ENCODE measurements at places on chromosomes 5 and 9.

- no peak overlapping the region for H3K27ac ChIP-seq
- no peak for DNase-seq
- H3K4me3 ChIP-seq = no peak overlapping the region
- H3K4me1 ChIP-seq = no peaks in the 10 kb centered on the region
- H3K27me3 ChIP-seq = no peaks in the 10 kb centered on the region
Measured at GRCh38 chr5:29276371-29276770, 1917.1 kb upstream of the CDH6 start.

DNA sequence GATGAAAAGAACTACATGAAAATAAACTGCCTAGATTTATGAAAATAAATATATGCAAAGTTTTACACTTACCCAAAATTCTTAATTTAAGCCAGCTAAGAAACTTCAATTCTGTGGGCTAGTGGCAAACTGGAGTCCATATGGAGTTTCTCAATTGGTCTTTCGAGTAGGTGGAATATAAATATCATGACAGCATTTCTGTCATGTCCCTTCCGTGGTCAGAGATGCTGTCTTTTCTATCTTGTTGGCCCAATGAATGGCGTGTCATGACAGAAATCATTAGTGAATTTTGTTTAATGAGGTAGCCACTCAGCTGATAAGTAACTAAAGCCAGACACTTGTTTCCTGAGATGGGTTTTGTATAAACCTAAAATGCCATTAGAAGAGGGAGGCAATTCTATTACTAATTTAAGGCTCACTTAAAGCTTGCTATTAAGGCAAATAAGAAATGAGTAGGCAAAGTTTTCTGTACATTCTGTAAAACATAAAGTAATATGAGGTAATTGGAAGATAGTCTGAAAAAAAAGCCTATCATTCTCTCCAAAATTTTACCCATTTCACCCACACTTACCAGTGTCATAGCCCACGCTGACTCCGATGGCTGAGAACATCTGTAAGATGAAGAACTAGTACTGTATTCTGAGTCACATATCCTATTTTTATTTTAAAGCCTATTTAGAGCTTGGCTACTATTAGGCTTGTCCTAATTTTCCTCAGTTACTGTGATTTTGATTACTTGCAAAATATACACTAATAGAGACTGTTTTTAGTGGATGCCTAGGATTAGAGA is 419.3 kb upstream of the MEF2C start:
- H3K36me3 ChIP-seq = no peaks in the 10 kb centered on the region
- no peak overlapping the region for H3K27ac ChIP-seq
- no peaks in the 10 kb centered on the region for H3K4me1 ChIP-seq
- no peak overlapping the region for H3K4me3 ChIP-seq

DNA sequence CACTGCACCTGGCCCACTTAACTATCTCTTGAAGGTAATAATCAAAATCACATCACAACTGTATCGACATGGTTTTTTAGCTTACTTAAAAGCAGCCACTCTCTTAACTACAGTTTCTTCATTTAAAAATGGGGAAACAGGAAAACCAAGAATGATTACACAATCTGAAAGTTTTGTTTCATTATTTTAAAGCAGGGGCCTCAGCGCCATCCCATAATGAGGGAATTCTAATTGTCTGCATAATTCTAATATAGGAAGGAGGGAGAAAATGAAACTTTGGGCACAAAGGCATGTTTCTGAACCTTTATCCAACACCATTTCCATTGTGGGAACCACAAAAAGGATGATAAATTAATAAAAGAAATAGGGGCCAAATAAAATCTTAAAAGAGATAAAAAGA is 7.6 kb downstream of the HACD4 start:
- H3K4me1 ChIP-seq = no peaks in the 10 kb centered on the region
- H3K27ac ChIP-seq = no peak overlapping the region
- no peaks in the 10 kb centered on the region for H3K36me3 ChIP-seq
- DNase-seq = no peak
- no peaks in the 10 kb centered on the region for H3K27me3 ChIP-seq
- no peak overlapping the region for H3K4me3 ChIP-seq

GRCh38 chr5:146560205-146560812 is 44.3 kb upstream of the GPR151 start:
- H3K4me1 ChIP-seq = no peaks in the 10 kb centered on the region
- no peak overlapping the region for H3K27ac ChIP-seq
- no peak for DNase-seq
- H3K27me3 ChIP-seq = no peaks in the 10 kb centered on the region
- H3K4me3 ChIP-seq = no peak overlapping the region
- H3K36me3 ChIP-seq = no peaks in the 10 kb centered on the region

- no peaks in the 10 kb centered on the region for H3K4me1 ChIP-seq
- H3K36me3 ChIP-seq = no peaks in the 10 kb centered on the region
- no peaks in the 10 kb centered on the region for H3K27me3 ChIP-seq
- DNase-seq = no peak
Measured at GRCh38 chr5:172109749-172110148, 78.3 kb downstream of the STK10 start.

DNA sequence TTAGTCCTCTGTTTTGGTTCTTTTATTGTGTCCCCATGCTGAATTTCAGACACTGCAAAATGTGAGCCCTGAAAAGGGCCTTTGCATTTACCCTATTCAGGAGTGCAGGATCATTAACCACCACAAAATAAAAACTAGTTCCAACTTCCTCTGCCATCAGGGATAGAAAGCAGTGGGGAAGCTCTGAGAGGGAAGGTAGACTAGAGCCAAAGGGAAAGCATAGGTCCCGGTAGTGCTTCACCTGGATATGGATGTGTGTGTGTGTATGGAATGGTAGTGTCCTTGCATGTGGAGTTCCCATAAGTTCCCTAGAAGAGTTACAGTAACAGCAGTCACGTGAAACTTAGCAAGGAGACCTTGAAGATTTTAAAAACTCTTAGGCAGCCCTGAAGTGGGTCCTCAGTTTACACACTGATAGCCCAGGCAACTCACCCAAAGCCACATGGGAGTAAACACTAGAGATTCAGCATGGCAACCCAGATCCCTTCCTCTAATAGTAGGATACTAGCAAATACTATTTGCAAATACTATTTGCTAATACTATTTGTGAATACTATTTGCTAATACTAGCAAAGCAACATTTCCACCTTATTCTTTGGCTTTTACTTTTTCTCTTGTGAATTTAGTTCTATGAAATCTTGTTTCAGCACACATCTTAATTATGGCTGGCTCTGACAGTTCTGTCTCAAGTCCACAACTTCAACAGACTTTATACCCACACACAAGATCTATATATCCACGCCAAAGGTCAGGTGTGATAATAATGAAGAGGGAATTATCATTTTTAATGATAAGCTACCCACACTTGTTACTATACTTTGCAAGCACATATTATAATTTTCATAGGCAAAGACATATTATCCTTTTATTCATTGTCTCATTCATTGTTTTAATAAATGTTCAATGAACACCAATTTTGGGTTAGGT is 70.4 kb upstream of the IFNE start:
- no peaks in the 10 kb centered on the region for H3K27me3 ChIP-seq
- H3K36me3 ChIP-seq = no peaks in the 10 kb centered on the region
- H3K4me1 ChIP-seq = peaks cover 4% of the 10 kb centered on the region

GRCh38 chr9:117616431-117616831 is 87.8 kb upstream of the TLR4 start:
- H3K4me1 ChIP-seq = no peaks in the 10 kb centered on the region
- H3K27me3 ChIP-seq = no peaks in the 10 kb centered on the region
- no peaks in the 10 kb centered on the region for H3K36me3 ChIP-seq
- H3K4me3 ChIP-seq = no peak overlapping the region
- H3K27ac ChIP-seq = no peak overlapping the region
- DNase-seq = no peak

DNA sequence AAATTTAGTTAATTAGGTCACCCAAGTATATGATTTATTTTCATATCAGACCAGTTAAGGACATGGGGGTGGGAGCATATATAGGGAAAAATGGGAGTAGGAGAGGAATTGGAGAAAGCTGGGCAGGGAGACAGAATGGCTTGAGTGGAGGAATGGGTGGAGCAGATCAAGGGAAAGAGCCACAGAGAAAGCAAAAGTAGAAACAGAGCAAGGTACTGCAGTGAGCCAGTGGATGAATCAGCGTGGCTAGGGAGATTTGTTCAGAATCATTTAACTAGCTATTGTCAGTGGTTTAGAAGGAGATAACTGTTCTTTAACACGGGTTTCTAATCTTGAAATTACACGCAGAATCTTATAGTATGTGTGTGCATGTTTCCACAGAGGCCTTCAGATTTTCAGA is 37.4 kb downstream of the SNX24 start:
- no peak overlapping the region for H3K27ac ChIP-seq
- H3K36me3 ChIP-seq = no peaks in the 10 kb centered on the region
- no peaks in the 10 kb centered on the region for H3K4me1 ChIP-seq

GRCh38 chr5:106595864-106596263 is 1074.9 kb downstream of the EFNA5 start:
- H3K4me3 ChIP-seq = no peak overlapping the region
- H3K27me3 ChIP-seq = no peaks in the 10 kb centered on the region
- no peaks in the 10 kb centered on the region for H3K4me1 ChIP-seq
- DNase-seq = no peak

DNA sequence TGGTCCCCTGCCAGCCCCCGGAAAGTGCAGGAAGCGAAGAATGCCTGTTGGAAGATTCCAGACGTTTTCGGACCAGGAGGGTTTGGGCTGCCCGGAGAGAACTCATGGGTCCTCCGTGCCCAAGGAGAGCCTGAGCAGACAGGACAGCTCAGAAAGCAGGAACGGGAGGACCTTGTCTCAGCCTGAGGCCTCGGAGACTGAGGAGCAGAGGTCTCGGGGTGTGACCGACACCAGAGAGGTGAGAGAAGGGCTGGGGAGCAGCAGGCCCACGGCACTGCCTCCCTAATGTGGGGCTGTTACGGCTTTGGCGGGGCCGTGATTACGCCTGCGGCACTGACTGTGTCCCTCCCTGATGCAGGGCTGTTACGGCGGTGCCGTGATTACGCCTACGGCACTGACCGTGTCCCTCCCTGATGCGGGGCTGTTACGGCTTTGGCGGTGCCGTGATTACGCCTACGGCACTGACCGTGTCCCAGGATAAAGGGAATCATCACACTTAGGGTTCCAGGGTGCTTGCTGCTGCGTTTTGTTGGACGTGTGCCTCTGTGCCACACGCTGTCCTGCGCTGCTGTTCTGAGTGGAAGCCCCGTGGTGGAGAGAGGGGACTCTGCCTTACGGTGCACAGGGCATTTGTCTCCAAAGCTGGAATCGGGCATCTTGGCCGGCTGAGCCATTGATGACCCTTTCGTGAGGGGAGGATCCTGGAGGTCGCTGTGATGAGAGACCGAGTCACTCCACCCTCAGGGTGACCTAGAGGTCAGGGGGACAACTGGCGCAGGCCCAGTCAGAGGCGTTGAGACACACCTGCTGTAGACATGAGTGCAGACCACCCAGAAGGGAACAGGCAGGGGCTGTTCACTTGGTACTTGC is 25.7 kb downstream of the CEP72 start:
- H3K27ac ChIP-seq = no peak overlapping the region
- DNase-seq = no peak
- no peak overlapping the region for H3K4me3 ChIP-seq
- H3K4me1 ChIP-seq = no peaks in the 10 kb centered on the region

DNA sequence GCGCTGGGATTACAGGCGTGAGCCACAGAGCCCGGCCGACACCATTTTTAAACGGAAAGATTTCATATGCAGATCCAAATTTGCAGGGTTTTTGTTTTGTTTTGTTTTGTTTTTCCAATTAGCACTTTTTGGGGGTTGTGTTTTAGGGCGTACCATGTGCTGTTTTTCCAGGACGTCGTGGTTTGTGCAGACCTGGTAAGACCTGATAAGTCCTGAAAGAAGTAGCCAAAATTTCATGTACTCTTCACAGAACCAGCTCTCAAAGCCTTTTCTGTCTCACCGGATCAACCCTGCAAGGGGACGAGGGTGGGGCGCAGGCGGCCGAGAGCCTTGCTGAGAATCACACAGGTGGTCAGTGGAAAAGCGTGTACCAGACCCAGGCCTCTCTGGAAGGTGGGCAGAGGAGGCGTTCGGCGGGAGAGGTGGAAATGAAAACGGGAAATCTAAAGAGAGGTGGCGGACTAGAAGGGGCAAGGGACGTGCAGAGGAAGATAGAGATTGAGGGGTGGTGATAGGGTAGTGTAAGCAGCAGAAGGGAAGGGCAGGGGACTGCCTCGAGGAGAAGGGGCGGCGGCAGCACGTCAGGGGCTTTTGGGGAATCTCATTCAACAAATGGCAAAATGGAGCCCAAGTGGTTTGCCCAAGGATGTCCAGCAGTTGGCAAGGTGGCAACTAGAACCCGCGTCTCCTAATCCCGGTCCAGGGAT is 1.1 kb upstream of the FAF2 start:
- H3K27me3 ChIP-seq = no peaks in the 10 kb centered on the region
- no peaks in the 10 kb centered on the region for H3K36me3 ChIP-seq
- peak overlapping the region; percentile 90 for H3K4me3 ChIP-seq

- no peak overlapping the region for H3K27ac ChIP-seq
- H3K4me1 ChIP-seq = no peaks in the 10 kb centered on the region
- DNase-seq = no peak
- H3K36me3 ChIP-seq = no peaks in the 10 kb centered on the region
Measured at GRCh38 chr5:20985754-20986153, 997.8 kb upstream of the CDH18 start.

All from breast epithelium (tissue), 4 donors.